ENCODE measurements at places on chromosomes 5 and 9. TPM values are rescaled to one million over a fixed set of nuclear protein-coding genes. Genes with fewer than 3 reads are reported as not detected.
A peak's percentile ranks its signal among the peaks of the same experiment; 100 is the strongest.

CD72 gene
- total RNA-seq: 6.7 TPM

GRCh38 chr5:6418679-6419276, 29.9 kb upstream of the UBE2QL1 start:
- DNase-seq: no peak

- no peak for DNase-seq
These were observed 84.1 kb downstream of the MAMDC2 start for GRCh38 chr9:70127540-70128416.

IRX1 gene
- total RNA-seq: 0.81 TPM

DNA sequence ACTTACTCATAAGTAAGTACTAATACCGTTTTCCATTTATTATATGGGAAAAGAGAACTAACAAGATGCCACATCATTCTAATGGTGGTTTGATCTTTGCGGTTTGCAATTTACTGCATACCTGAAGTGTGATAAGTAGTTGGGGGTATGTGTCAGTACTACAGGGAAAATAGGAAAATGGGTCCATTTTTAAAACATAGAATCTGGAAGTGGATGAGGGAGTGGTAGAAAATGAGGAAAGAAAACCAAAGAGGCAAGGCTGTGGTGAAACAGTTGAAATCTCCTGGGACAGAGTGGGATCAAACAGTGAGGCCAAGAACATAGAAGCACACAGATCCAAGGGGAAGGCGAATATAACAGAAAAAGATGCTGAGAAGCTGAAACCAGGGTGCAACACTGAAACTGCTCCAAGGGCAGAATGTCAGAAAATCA, 6.7 kb downstream of the ADAMTSL1 start:
- DNase-seq: no peak

DNA sequence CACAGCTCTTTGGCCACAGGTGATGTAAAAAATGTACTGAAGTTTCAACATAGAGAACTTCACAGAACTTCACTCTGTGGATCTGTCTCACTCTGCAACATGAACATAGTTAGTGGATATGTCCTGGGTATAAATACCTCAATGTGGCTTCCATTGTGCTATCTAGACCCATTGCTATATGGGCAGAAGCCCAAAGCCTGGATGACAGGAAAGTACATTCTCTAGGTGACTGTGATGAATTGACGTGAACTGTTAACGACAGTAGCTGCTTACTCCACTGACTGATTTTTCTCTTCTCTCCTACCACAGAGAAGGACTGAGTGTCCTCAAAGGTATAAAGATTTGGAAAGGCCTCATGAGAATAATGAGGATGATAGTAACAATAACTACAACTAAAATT, 270.1 kb upstream of the FTMT start:
- no peak for DNase-seq

DNA sequence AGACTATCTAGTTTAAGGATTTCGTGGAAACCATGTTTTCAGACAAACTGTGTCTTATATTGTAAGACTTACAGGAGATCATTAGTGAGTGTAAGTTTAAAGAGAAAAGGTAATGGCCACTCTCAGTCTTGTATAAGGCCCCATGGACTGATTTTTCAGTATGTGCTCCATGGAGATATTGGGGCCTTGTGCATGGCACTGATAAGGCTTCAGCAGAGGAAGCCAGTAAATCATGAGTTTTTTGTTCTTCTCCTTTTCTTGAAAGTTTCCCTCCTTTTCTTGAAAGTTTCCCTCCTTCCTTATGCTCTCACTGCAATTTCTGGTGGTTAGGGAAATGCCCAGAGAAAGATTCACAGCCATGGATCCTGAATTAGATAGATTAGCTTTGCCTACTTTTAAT, 471.3 kb downstream of the LRRC70 start:
- DNase-seq: no peak

DNA sequence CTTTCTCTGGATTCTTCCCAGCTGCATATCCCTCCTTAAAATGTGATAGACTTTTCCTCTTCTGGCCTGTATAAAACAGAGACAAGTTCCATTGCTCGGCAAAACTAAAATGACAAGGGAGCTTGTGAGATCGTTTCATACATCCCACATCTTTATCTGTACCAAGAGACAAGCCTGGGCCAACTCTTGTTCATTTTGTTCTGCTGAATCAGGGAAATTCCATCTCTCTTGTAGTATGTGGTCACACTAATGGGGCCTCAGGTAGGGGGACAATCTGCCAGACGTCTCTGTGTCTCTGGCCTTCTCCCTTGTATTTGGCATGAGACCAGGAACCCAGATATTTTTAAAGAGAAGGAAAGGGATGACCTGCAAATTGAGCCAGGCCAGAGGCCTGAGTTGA, 18.6 kb upstream of the PAPPA start:
- no peak for DNase-seq

DNA sequence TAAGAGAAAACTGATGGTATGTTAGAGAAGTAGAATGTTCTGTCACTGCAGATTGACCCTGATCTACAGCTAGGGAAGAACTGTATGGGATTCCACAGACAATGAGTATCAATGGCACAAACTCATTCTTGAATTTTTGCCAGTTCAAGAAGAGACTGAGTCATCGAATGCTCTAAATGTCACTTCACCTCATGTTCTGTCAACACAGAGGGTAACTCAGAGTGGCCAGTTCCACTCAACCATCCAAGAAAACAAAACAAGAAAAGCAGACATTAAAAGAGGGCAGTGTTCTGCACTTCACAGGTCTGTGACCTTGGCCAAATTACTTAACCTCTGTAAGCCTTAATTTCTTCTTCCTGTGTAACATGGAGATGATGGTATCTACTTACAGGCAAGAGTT, 132.2 kb upstream of the HMHB1 start:
- DNase-seq: no peak

DNA sequence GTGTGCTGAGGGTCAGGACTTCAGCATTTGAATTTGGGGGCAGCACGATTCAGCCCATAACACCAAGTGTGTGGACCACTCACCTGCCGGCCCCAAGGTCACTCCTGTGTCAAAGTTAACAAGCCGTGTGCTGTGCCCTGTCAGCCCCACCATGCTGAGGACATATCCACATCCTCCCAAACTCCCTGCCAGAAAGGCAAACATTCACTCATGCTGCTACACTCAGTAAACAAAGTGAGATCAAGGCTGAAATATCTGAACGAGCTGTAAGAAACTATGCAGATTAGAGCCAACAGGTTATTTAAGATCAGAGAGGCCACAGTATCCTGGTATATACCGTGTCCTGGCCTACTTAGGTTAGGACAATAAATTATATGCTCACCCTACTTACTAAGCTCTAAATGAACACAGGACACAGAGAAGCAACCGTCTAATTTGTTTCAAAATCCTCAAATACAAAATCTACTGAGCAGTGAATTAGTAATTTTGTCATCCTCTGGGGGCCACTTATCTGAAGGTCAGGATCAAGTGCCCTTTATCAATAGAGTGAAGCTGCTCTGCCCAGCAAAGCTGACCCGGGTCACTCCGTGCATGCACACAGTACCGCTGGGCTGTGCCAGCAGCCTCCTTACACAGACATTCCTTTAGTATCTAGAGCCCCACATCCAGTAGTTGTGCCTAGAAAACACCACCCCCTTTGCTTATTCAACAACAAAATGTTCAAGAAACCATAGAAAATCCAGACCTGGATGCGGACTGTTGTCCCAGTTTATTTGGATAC, 28.2 kb downstream of the RETREG1 start:
- DNase-seq: no peak

SPEF2 gene
- total RNA-seq: 4.0 TPM

CCNI2 gene
- 0.27 TPM for total RNA-seq

- DNase-seq: no peak
These were observed 63.7 kb downstream of the IRX2 start for GRCh38 chr5:2687746-2688145.

- DNase-seq: no peak
These were observed 627.9 kb upstream of the RORB start for GRCh38 chr9:73869264-73869663.

GRCh38 chr5:172010278-172010677, 3.8 kb upstream of the FBXW11 start:
- DNase-seq: no peak

- DNase-seq: no peak
These were observed 216.2 kb upstream of the ACTBL2 start for GRCh38 chr5:57698802-57699201.

MED7 gene
- 6.2 TPM for total RNA-seq

ZFP62 gene
- 11.3 TPM for total RNA-seq

SLC35D2 gene
- total RNA-seq: 19.9 TPM

GRCh38 chr9:94086486-94087345, 2.5 kb downstream of the PTPDC1 start:
- DNase-seq: no peak

DMGDH gene
- total RNA-seq: 1.3 TPM

GARIN3 gene
- total RNA-seq: not detected

IL4 gene
- not detected for total RNA-seq

DNA sequence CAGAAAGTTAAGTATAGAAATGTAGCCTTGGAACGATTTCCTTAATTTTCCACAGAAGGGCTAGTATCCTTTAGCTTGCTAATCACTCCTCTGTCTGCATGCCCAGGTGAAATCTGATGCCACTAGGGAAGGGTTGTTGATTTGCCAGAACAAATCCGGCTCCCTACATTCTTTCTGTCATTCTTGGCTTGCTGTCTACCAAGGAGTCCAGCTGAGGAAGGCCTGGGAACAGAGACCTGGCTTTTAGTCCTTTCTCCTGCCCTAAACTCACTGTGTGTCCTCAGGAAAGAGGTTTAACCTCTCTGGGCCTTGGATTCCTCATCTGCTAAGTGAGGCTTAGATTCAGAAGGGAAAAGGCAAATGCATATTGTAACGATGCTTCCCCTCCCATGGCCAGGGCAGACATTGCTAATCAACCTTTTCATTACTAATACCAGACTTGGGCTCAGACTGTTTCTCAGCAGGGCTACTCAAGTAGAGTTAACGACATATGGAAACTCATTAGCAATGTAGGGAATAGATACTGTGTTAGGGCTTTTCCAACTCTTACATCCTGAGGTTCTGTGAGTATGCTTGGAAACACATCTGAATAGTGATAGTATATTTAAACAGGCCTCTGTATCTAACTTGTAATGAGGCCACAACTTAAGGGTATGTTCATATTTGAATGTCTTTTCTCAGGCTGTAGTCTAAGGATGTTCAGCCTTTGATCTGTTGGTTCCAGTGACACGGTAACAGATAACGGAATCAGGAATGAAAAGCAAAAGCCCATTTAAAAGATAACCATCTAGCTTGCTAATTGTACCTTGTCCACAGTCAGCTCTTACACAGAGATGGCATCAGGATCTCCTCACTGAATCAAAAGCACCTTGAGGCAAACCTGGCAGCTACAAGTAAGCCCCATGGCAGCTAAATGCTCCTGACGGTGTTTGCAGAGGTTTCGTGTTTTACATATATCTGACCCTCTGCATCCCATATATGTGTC, 4.1 kb downstream of the GALNT10 start:
- DNase-seq: no peak

CFAP90 gene
- total RNA-seq: 0.27 TPM

GRCh38 chr9:91220021-91220420, 141.7 kb downstream of the AUH start:
- DNase-seq: no peak

GRCh38 chr9:94232428-94232827, 26.7 kb upstream of the ZNF169 start:
- DNase-seq: no peak

GRCh38 chr5:135839566-135839965, 5.1 kb downstream of the SLC25A48 start:
- DNase-seq: no peak

DNA sequence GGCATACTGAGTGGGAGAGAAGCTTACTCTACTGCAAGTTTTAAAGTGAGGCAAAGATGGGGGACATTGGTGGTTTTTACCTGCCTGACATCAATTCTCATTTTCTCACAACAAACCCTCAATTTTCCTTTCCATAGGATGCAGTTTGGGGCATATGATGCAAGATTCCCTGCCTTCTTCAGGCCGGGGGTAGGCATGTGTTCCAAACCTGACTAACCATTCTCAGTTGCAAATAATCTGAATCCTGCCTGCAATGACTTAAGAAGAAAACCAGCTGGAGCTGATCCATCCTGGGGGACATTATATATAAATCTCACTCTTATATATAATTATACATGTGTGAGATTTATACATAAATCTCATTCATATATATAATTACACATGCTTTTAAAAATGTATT, 223.6 kb upstream of the EFNA5 start:
- no peak for DNase-seq

DNA sequence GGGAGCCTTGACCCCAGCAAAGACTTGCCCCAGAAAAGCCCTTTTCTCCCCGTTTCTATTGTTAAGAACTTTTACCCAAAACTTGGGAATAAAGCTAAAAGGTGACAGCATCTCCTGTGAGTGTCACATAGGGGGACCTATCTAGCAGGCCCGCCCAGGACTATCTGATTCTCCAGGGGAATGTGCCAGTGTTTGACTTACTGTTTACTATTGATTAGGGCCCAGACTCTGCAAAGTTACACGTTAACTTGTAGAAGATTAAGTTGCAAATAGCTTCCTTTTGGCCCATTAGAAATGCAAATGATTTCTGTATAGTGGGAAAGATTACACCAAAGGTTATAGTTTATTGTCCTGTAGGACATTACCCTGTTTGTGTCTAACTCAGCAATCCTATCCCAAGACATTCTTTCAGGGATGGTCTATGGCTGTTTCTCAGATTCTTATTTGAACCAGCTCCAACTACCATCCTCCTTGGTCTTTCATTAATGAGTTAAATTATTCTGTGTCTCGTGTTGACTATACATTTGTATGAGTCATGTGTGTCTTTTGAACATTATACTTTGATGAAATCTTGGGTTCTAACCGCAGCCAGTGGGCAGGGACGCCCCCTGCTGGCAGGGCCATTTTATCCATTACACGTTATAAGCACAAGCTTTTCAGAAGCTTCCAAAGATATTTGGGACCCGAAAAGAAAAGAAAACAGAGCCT, 60.7 kb downstream of the HRH2 start:
- DNase-seq: peak; percentile 18

SLC34A1 gene
- total RNA-seq: under 0.01 TPM

GRCh38 chr9:98593354-98594253, 115.1 kb downstream of the GABBR2 start:
- DNase-seq: no peak

TMEM252 gene
- total RNA-seq: not detected
